ENCODE measurements at places on chromosomes 5 and 9.
A peak's percentile ranks its signal among the peaks of the same experiment; 100 is the strongest.

DNA sequence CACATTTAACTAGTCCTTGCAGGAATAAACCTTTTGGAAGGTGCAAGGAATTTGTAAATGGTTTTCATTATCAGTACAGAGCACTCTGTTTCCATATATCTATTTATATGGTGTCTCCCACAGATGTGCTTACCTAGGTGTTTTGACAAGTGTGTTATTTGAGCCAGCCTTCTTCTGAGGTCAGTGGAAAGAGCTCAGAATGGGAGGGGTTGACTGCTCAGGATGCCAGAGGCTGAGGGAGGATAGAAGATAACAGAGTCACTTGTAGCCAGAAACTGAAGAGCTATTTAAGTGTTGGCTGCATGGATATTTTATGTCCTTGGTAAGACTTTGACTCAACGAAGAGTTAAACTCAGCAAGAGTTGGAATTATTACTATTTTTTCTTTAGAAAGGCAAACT, 5.0 kb downstream of the CMYA5 start:
- DNase-seq, result peak; percentile 74

DNA sequence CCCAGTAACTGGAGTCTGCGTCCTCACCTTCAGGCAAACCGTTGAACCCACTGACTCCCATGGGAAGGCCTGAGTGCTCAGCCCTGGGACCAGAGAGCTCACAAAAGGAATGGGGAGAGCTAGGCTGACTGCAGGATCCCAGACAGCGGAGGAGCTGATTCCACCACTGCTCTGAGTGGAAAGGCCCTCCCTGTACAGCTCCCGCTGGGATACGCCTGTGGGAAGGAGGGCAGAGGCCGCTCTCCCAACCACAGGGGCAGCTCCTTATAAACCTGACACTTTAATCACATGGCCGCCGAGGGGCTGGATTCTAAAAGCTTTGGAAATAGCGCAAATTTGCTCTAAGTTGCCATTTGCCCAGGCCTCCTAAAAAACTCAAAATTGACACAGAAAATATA, 37.1 kb downstream of the DBH start:
- no peak for DNase-seq

DNA sequence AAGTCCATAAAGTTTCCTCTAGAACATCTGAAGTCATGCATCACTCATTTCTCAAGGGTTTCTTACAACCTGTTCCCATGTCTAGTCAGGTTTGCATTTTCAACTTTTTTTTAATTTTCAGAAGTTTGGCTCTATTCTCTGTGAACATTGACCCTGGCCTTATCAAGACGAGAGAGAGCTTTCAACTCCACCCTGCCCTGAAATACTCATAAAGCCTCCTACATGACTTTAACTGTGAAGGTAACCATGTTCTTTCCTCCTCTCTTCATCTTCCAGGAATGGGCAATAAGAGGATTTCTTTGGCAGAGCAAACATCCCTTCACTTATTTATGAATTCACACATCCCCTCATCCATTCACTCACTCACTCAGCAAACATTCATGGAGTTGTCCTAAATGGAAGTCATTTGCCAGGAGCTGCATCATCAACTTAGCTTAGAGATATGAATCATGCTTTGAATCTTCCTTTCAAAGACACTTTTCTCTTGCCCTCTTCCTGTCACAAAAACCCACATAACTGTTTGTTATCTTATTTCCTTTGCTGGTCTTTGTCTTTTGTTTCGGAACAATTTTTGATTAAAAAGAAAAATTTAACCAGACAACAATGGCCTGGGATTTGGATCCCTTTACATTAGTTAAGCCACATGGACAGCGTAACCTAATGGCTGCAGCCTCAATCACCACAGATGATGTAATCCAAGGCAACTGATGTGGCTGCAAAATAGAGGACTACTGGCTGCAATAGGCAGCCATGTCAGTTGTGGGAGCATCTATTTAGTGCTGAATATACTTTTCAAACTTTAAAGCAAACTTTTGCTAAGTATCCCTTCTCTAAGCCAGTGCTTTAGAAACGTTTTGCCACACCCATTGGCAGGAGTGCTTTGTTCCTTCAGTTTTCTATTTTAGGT, 43.0 kb upstream of the GNAQ start:
- DNase-seq, result peak; percentile 40

- DNase-seq, result peak; percentile 3
Observed at GRCh38 chr9:135701067-135701958, 672 bp upstream of the KCNT1 start.

DNA sequence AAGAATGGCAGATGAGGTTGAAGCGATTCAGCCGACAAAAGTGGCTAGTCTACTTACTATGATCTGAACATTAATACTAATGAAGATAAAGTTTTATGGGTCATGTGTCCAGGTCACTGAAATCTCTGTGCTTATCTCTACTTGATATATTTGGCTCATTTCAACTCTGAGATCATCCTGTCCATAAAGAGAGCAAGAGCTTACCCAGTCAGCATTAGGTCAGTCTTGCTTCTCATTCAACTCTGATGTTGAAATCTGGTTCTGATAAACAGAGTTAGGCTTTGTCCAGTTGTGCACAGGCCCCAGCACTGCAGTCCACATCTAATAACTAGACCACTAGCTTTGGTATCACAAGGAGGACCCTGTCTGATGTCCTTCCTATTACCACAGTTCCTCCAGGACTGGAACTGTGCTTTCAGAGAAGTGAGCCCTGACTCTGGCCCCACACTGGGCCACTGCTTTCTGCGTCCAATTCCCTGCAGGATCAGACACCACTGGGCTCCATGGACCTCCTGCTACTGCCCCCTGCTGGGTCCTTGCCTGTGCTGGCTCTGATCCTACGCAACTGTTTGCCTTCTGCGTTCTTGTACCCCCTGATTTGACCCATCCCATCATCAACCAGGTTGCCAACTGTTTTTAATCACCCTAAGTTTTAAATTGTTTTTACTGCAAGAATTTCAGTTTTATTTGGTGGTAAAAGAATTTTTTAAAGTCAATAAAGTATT, 23.7 kb upstream of the FAM120A start:
- DNase-seq, result no peak

GRCh38 chr9:94931740-94932139, 205.2 kb downstream of the AOPEP start:
- DNase-seq, result peak; percentile 66

DNA sequence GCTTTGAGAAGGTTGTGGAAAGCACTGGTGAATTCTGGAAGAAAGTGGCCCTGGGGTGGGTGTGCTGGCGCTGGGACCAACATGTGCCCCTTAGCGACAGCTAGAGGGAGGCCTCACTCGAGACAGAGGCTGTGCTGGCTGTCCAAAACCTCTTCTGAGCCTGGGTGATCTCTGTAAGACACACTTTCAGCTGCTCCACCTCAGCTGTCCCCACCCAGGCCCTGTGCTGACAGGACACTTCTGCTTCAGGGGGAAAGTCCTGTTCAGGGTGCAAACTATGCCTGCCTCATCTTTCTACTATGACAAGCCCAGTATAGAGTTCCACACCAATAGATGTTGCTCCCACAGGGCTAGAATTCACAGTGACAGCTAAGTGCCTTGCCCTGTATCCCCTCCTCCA, 426.4 kb downstream of the MED10 start:
- no peak for DNase-seq

- DNase-seq, result peak; percentile 82
Observed at GRCh38 chr9:91515074-91515687, 91.5 kb upstream of the NFIL3 start.

GRCh38 chr5:983238-983524, 25.4 kb upstream of the NKD2 start:
- DNase-seq, result no peak

DNA sequence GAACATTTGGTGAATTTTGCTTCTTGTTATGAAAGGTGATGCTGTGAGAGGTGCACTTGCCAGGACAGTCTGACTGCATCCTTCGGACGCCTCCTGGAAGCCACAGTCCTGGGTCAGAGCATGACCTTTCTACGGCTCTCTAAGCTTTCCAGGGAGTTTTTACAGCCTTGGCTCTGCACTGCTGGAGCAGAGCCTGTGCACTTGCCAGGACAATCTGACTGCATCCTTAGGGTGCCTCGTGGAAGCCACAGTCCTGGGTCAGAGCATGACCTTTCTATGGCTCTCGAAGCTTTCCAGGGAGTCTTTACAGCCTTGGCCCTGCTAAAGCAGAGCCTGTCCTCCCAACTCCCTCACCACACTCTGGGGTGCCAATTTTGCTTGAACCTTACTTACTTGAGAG, 49.6 kb downstream of the CCDC180 start:
- no peak for DNase-seq

- DNase-seq, result peak; percentile 31
Observed at GRCh38 chr5:105885266-105885665, 1785.5 kb downstream of the EFNA5 start.

DNA sequence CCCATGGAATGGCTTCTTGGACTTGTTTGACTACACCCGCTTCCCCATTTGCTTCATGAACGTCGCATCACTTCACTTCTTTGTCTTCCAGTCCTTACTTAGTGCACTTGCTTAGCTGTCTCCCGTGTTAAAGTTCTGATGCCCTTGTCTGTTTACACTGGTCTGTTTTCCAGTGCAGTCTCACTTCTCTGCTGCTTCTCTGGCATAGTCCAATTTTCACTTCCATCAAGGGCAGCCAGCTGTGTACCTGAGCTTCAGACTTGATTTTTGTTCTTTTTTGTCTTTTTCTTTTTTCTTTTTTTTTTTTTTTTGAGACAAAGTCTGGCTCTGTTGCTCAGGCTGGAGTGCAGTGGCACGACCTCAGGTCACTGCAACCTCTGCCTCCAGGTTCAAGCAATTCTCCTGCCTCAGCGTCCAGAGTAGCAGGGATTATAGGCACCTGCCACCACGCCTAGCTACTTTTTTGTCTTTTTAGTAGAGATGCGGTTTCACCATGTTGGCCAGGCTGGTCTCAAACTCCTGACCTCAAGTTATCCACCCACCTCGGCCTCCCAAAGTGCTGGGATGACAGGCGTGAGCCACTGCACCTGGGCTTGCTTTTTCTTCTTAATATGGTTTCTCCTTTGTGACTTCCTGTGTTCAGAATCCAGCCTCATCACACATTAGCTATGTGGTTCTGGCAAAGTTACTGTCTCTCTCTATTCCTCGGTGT, 75.4 kb downstream of the LRRC70 start:
- DNase-seq, result no peak

- DNase-seq, result no peak
Observed at GRCh38 chr9:17800418-17800817, 221.6 kb downstream of the SH3GL2 start.

- DNase-seq, result no peak
Observed at GRCh38 chr5:60379907-60380306, 320.1 kb downstream of the DEPDC1B start.

- DNase-seq, result no peak
Observed at GRCh38 chr9:93110311-93110855, 14.4 kb downstream of the CARD19 start.

DNA sequence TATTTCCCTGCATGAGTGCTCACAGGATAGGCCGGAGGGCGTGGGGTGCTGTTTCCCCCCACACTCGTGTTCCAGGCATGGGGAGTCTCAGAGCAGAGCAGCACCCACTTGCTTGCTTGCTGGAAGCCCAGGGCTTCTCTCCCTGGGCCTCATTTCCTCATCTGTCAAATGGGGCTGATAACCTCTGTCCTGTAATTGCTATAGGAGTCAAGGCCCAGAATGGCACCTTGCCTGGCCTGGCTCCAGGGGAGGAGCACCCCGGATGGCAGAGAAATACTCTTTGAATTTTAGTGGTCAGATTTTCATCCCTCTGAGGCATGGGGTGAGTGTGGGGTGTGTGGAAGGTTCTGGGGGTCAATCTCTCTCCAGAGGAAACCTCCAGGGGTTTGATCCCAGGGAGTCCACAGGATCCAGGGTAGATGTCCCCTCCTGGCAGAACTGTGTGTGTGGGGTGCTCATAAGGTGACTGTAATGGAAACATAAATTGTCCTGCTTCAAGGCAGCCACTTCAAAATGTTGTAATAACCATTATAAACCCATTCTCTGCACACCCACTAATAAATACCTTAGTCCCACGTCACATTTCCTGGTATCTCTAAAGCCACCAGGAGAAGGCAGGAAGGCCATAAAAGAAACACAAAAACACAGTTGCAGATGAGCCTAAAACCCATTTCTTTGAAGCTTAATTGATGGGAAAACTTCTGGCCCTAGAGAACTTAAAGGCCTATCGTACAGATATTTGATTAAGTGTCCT, 272.2 kb downstream of the FSTL4 start:
- no peak for DNase-seq

DNA sequence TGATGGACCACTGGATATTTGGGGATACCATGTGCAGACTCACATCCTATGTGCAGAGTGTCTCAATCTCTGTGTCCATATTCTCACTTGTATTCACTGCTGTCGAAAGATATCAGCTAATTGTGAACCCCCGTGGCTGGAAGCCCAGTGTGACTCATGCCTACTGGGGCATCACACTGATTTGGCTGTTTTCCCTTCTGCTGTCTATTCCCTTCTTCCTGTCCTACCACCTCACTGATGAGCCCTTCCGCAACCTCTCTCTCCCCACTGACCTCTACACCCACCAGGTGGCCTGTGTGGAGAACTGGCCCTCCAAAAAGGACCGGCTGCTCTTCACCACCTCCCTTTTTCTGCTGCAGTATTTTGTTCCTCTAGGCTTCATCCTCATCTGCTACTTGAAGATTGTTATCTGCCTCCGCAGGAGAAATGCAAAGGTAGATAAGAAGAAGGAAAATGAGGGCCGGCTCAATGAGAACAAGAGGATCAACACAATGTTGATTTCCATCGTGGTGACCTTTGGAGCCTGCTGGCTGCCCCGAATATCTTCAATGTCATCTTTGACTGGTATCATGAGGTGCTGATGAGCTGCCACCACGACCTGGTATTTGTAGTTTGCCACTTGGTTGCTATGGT, 54.5 kb upstream of the HNRNPA0 start:
- DNase-seq, result no peak

DNA sequence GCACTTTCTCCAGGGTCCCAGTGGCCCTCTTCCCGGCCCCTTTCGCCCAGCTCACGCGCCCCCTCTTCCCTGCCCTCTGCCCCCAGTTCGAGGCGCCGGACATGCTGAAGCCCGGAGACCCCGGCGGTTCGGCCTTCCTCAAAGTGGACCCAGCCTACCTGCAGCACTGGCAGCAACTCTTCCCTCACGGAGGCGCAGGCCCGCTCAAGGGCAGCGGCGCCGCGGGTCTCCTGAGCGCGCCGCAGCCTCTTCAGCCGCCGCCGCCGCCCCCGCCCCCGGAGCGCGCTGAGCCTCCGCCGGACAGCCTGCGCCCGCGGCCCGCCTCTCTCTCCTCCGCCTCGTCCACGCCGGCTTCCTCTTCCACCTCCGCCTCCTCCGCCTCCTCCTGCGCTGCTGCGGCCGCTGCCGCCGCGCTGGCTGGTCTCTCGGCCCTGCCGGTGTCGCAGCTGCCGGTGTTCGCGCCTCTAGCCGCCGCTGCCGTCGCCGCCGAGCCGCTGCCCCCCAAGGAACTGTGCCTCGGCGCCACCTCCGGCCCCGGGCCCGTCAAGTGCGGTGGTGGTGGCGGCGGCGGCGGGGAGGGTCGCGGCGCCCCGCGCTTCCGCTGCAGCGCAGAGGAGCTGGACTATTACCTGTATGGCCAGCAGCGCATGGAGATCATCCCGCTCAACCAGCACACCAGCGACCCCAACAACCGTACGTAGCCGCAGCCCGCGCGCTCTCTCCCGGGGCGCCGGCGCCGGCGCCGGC, 1.0 kb downstream of the PRDM6 start:
- peak; percentile 25 for DNase-seq

- no peak for DNase-seq
Observed at GRCh38 chr5:121138495-121138907, 674.4 kb downstream of the PRR16 start.

Data from fibroblast of lung (primary cell).